ENCODE measurements at places on chromosomes 3 and 15.

DNA sequence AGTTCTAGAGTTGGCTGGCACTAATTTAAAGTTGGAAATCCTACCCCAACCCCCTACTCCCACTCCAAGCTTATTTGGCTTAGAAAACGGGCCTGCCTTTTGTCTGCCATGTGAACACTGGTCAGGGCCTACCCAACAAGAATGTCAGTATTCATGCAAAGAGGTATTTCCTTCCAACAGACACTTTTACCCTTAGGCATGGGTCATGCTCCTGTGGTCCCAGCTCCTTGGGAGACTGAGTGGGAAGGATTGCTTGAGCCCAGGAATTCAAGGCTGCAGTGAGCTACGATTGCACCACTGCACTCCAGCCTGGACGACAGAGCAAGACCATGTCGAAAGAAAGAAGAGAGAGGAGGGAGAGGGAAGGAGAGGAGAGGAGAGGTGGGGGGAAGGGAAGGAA is 137.5 kb upstream of the LRTM1 start:
- DNase-seq: no peak

DNA sequence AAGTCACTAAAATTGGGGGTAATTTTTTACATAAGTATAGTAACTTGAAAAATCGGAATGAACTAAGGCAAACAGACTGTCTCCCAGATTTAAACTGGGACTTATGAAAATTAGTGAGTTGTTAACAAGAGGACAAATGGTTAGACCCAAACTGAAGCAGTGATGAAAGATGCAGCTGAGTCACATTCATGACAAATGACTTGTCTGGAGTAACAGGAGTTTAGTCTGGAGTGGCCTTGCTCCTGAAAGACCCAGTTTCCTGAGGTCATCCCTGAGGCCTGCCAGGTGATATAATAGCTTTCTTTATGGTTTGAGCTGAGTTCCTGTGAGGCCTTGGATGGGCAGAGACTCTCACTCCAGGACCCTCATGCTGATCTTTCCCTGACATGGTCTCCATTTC is 9.6 kb upstream of the CTDSPL start:
- no peak for DNase-seq

- DNase-seq: no peak
These were observed 229.9 kb downstream of the SV2B start for GRCh38 chr15:91329914-91330313.

- DNase-seq: no peak
These were observed 137.5 kb downstream of the MAGI1 start for GRCh38 chr3:65901226-65901625.

- DNase-seq: no peak
These were observed 12.9 kb downstream of the SCAMP5 start for GRCh38 chr15:75008221-75008625.

DNA sequence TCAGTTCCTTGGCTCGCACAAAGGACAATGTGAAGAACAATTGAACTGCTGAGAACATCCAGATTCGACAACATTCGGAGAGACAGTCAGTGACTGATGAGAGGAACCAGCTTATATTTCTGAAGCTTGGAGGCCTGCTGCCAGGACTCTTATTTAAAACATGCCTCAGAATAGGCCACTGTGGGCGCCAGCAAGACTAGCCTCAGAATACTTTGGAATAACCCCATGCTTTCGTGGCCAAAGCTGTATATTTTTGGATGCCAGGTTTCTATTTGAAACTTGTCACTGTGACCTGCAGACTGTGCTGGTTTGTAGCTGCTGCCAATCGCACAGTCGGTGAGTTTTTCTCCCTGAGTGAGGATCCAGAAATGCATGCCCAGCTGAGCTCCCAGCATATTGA is 129.9 kb upstream of the UBE3A start:
- peak; percentile 45 for DNase-seq

DNA sequence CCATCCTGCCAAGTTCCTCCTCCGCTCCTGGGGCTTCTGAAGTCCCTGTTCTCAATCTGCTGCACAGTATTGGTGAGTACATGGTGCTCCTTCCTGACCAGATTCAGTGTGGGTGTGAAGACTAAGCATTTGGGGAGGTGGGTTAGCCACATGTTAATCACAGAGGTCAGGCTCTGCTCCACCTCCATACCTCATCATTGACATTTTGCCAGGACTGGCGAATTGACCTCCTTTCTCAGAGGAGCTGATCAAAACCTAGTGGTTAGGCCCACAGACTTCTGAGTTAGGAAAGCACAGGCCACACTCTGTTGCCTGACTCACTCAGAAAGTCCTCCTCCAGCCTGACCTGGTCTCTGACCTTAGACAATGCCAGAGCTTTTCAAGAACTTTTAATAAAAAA is 8.4 kb upstream of the RPS17 start:
- no peak for DNase-seq
